ENCODE measurements at places on chromosomes 4 and X.

GRCh38 chr4:108635070-108635655 is 14.8 kb downstream of the RPL34 start:
- DNase-seq, result no peak

GRCh38 chr4:88820698-88821415 is 123.2 kb upstream of the NAP1L5 start:
- DNase-seq, result peak; percentile 45

GRCh38 chrX:24574743-24575142 is 72.4 kb downstream of the PCYT1B start:
- DNase-seq, result no peak

DNA sequence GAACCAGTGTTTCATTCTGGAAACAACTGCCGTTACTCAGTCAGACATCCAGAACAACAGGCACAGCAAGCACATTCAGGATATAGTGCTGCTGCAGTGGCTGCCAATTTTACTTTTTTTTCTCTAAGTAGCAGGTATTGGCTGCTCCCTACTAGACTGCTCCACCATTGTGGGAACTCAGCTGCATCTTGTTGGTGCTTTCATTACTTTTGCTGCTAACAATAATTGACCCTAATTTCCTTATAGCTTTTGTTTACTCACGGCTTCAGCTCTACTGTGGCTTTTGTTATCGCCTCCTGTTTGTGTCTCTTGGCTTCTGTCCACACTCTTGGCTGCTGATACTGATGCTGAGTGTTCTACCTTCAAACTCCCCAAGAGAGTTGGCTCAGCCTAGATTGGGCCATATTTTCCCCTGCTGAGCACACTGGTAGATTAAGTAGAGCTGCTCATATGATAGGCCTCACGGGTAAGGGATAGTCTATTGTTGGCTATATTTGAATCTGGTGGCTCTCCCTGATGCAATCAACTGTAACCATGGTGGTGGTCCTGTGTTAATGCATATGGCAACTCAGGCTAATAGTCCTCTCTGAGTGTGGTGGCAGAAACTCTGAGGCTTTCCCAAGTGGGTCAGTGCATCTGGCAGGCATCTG is 44.5 kb upstream of the IL2 start:
- no peak for DNase-seq

- DNase-seq, result no peak
Measured at GRCh38 chr4:110610940-110611831, 11.7 kb downstream of the PITX2 start.

DNA sequence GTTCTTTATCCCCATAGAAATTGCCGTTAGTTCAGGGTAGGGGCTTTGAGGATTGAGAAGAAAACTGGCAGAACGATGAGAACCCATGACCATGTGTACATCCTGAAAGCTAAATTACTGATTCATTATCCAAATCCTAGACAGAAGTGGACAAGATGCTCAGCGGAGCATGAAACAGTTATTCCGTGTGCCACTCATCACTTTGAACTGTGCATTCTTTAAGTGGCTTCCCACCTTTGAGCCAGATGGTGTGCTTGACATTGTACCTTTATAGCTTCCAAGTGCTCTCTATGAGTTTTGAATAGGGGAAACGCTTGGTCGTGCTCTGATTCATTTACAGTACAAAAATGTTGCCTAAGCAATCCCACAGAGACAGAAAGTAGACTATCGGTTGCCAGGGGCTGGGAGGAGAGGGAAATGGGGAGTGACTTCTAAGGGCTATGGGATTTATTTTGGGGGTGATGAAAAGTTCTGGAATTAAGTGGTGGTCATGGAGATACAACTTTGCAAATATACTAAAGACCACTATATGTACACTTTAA is 100.0 kb downstream of the DOCK11 start:
- DNase-seq, result no peak

DNA sequence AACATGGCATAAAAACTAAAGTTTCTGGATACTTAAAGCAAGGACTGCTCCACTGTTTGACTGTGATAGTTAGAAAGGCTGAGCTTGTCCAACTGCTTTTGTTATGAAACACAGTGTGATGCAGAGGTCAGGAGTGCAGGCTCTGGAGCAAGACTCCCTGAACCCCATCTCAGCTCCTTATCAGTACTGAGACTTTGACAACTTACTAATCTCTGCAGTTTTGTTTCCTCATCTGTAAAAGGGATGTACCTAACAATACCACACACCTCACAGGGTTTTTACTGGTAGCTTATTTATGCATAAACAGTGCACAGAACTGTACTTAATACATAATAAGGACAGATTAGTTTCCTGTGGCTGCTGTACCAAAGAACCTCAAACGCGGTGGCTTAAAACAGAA is 804.3 kb downstream of the FSTL5 start:
- no peak for DNase-seq

- no peak for DNase-seq
Measured at GRCh38 chrX:47209508-47210238, 8.8 kb upstream of the CDK16 start.

- DNase-seq, result no peak
Measured at GRCh38 chr4:81606801-81607501, 135.2 kb upstream of the RASGEF1B start.

- DNase-seq, result no peak
Measured at GRCh38 chr4:68476191-68476590, 28.9 kb downstream of the TMPRSS11E start.

- no peak for DNase-seq
Measured at GRCh38 chrX:132748268-132748667, 210.2 kb downstream of the HS6ST2 start.

GRCh38 chrX:38103857-38104812 is 97.8 kb downstream of the SYTL5 start:
- no peak for DNase-seq

DNA sequence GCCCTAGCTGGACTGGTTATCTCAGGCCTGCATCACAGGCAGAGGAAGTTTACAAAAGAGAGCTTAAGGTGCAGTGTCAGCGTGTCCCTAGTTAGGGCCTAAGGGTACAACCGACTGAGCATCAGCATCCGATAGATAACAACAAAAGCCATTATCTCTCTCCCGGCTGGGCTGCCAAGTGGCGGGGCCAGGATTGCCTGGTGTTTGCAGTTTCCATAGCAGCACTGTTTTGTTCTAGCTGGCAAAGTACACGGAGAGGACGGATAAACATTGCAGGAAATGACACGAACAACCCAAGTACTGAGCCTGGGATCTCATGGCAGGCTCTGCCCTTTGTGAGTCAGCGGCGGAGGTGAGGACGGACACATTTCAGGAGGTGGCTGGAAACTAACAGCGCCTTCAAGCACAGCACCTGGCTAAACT is 104.7 kb upstream of the NOCT start:
- DNase-seq, result peak; percentile 31

DNA sequence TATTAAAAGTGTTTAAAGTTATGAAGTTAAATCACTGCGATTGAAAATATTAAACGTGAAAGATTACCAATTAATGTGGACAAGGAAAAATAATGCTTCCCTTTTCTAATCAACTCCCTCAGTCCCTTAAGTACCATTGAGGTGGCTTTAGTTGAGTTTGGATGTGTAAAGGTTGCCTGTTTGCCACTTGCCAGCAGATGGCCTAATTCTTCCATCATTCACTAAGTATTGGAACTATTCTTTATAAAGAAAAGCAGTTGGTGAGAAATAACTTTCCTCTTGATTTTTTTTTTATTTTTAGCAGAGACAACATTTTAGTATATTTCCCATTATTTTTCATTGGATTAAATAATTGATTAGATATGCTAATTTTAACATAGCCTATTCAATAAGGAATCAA is 295.9 kb upstream of the TACR3 start:
- peak; percentile 0 for DNase-seq

Measured in NCI-H187 (cell line).